MG63 (cell line): ENCODE measurements at places on chromosomes 2 and 18. TPM values are rescaled to one million over a fixed set of nuclear protein-coding genes. Genes with fewer than 3 reads are reported as not detected.

- DNase-seq, result no peak
These were observed 115.7 kb downstream of the MYO1B start for GRCh38 chr2:191360918-191361317.

GRCh38 chr2:214489702-214490101 lies 78.8 kb downstream of the VWC2L start:
- DNase-seq, result no peak

- DNase-seq, result no peak
These were observed 15.3 kb upstream of the NFE2L2 start for GRCh38 chr2:177279847-177280246.

GRCh38 chr2:130848526-130849210 lies 12.0 kb downstream of the ARHGEF4 start:
- DNase-seq, result no peak

GRCh38 chr18:8771930-8772329 lies 66.6 kb downstream of the MTCL1 start:
- no peak for DNase-seq

- no peak for DNase-seq
These were observed 716.8 kb downstream of the CBLN2 start for GRCh38 chr18:71827301-71827700.

DNA sequence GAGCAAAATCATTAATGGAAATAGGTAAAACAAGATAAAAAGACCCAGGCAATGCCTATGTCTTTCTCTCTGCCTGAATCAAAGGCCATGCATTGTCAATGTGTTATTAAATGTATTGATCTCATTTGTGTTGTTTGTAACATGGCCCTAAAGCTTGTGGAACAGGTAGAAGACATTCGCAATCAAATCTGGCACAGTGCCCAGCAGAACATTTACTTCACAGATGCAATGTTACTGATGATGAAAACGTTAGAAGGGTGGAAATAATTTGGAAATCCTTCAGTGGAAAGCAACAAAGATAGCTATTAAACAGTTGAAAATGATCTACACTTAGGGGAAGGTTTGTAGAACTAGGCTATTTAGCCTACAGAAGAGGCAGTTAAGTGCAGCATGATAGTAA lies 368.2 kb downstream of the EPHA4 start:
- no peak for DNase-seq

GRCh38 chr18:34397286-34397896 lies 172.7 kb upstream of the NOL4 start:
- no peak for DNase-seq

DNA sequence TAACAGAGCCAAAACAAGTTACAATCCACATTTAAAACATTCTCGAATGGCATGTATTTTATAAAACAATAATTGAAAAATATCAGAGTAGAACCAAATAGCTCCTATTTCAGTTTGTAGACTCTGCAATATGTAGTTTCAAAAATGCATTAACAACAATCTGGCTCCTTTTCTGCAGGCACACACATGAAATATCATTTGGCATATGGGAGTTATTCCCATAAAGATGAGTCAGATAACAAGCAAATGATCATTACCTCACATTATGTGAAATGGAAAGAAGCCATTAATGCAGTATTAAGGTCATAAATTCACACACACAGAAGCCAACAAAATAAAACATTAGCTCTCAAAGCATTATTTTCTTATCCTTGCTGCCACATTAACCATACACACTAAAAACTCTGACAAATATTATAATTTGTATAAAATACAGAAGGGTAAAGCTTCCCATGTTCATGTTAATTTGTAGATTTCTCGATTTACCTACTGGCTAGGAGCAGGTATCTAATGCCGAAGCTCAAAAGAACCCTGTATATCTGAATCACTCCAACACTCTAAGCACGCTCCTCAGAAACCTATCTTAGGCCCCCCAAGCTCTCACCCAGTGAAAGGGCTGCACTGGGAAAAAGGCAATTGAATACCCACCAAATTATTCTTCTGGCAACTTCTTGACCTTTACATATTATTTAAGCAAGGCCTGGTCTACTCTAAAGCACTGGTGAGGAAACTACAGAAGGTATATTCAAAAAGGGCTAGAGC lies 13.8 kb downstream of the NBAS start:
- no peak for DNase-seq

GRCh38 chr2:20423359-20423758 lies 23.5 kb upstream of the RHOB start:
- no peak for DNase-seq

DNA sequence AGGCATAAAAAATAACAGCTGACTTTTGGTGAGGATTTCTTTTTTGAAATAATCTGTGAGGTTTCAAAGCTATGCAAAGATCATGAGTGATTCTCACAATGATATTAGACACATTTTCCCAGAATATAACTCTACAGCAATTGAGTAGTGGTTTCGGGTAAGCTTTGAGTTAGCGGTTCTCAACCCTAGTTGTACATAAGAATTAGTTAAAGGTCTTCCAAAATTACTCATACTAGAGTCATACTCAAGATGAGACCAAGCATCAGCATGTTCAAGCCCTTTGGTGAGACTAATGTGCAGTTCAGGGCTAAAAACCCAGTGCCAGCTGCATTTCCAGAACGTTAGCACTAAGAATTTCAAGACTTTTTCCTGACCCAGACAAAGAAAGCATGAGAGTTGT lies 31.1 kb downstream of the DSG4 start:
- DNase-seq, result no peak

DNA sequence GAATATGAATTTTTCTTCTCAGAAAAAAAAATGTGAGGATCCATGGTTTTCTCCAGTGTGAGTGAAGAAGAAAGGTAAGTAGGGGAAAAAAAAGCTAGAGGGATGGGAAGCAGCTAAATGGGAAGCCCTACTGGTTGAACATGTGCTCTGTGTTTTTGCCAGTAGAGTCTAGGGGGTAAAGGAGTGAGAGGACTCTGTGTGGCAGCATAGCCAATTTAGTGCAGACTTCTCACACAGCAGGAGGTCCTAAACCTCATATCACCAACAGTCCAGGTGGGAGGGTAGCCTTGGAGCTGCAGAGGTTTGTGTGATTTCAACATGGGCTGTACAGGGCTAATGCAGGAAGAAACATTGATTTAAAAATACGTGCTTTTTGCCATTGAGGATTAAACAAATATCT lies 334.5 kb upstream of the SPHKAP start:
- DNase-seq, result no peak

DNA sequence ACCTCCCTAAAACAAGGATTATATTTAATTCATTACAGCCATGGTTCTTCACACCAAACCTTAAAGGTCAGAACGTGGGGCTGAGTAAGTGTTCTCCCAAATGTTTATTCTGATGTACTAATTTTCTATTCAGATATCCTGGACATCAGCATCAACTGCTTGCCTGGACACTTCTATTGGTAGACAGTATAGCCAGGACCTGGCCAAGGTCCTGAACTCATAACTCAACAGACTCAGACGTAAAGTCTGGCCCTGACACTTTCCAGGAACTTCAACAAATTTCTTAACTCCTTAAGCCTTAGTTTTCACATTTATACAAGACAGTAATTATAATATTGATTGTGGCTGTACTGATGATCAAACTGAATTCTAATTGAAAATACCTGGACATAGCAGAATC lies 89.1 kb downstream of the AKAIN1 start:
- no peak for DNase-seq

- no peak for DNase-seq
These were observed 33.5 kb upstream of the ZNF512 start for GRCh38 chr2:27549303-27549702.

DNA sequence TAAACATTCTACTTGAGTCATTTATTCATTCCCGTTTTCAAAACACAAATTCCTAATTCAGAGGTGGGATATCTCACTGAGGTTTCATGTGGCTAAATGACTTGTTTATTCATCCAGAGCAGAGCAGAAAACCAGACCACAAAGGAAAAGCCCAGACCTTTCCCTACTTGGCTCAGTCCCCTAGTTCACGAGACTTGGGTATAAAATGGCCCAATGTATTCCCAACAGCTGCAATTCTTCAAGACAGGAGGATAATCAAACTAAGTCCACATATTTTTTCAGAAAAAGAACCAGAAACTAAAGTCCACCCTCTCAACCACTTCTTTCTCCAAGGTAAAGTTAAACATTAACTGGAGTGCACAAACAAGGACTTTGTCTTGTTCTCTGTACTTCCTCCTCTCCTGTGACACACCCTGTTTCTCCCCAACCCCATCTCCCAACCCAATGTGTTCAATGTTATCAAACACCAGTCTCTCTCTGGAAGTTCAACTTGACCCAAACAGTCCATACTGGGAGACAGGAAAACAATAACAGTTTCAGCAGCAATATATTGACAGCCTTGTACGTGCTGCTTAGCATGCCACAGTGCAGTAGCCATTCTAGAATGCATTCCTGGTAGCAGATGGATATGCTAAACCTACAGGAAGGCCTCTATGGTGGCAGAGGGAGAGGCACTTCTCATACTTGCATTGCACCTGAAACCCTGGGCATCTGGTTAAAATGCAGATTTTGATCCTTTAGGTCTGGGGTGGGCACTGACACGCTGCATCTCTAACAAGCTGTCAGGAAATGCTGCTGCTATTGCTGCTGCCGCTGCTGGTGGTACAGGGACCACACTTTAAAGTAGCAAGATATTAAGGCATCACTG lies 110.7 kb downstream of the INO80D start:
- DNase-seq, result no peak

DNA sequence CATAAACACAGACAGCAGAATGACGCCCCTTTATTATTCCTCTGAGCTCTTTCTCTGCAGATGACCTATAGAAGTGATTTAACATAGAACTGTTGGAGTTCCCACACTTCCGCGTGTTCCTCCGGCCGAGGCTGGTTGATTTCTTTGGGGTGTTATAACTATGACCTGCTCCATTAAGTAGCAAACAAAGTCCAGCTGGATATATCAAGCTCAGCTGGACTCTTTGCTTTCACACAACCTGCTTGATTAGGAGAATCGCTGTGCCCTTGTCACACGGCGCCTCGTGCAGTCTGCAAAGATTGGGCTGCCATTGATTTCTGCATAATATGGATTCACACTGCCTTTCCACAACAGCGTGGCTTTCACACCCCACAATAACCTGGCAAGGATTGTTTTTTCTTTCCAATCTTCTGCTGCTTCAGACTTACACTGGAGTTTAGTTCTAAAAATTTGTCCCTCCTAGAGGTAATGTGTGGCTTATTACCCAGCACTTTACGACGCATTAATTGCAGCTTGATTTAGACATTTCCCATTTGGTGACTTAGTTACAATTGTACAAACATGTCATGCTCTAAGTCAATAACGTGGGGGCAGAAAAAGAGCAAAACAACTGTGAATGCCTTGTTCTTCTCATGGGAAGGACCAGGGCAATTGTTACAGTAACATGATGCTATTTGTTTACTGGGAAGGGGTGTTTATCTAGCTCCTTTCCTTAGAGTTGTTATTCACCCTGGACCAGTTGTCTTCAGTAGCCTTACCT lies 485.7 kb downstream of the TXNL1 start:
- DNase-seq, result no peak

- DNase-seq, result no peak
These were observed 276.9 kb upstream of the ERBB4 start for GRCh38 chr2:212815453-212815852.

GRCh38 chr2:30484995-30485394 lies 37.9 kb downstream of the LCLAT1 start:
- DNase-seq, result no peak

- no peak for DNase-seq
These were observed 15.0 kb upstream of the SERPINB3 start for GRCh38 chr18:63676526-63677323.

GRCh38 chr2:162226836-162227235 lies 16.4 kb downstream of the FAP start:
- DNase-seq, result no peak

- DNase-seq, result no peak
These were observed 123.9 kb downstream of the CACNB4 start for GRCh38 chr2:151974988-151975387.

DNA sequence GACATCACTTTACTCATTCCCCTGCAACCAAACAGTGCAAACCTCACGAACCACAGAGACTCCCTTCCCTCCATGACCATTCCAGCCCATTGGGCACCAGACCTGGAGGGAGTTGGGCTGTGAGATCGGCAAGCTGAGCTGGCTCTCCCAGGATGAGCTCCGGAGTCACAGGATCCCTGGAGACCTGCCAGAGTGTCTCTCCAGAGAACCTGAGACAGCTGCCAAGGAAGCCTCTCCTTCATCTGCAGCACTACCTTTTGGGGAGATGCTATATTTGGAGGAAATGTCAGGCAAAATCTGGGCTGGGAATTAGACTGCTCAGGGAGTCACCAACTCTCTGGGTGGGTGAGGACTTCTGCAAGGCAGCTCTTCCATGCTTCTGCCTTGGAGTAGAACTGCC lies 417.4 kb downstream of the TNS1 start:
- DNase-seq, result no peak

DNA sequence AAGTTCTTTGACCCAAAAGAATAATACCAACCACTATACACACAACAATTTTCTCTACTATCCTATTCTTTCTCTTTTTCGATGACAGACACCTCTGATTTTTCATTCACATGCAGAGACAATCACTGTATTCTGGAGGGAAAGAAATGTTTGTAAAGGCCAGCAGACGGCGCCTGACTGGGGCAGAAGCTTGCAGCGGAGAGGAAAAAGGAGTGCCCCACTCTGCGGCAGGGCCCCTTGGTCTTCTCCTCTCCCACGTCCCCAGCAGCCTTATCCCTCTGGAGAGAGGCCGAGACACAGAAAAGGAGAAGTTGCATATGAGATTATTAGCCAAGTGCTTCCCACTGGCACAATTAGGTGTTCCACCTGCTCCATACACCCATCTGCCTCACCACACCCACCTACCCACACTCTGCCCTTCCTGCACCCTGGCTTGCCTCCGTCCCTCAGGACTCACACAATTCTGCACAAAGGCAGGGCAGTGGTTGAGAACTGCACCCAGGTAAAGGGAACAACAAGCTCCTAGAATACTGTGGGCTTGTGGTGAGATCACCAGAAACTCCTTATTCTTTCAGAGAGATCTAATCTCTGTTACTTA lies 687.3 kb downstream of the NRXN1 start:
- no peak for DNase-seq

- no peak for DNase-seq
These were observed 1.7 kb downstream of the ZAP70 start for GRCh38 chr2:97714950-97715652.

GRCh38 chr18:48184118-48184517 lies 225.1 kb downstream of the ZBTB7C start:
- DNase-seq, result no peak

The CAPN13 gene
- total RNA-seq, result not detected in 2 replicates

The PROC gene
- not detected in 2 replicates for total RNA-seq

The CYBRD1 gene
- total RNA-seq, result 56.3 and 58.5 TPM in 2 replicates

The EFR3B gene
- 0.17 and 0.43 TPM in 2 replicates for total RNA-seq

The NEU2 gene
- not detected in 2 replicates for total RNA-seq

The TSPYL6 gene
- not detected in 2 replicates for total RNA-seq

The KRCC1 gene
- total RNA-seq, result 23.5 and 24.8 TPM in 2 replicates

The MC2R gene
- total RNA-seq, result not detected in 2 replicates

The PRKCE gene
- 7.9 and 16.9 TPM in 2 replicates for total RNA-seq

The MAP3K19 gene
- total RNA-seq, result not detected in 2 replicates

The MRPS5 gene
- 66.2 and 71.0 TPM in 2 replicates for total RNA-seq

The SCN9A gene
- total RNA-seq, result 2.1 and 2.2 TPM in 2 replicates

The IL36G gene
- not detected in 2 replicates for total RNA-seq

The TRIM43 gene
- not detected in 2 replicates for total RNA-seq
